ENCODE measurements at places on chromosomes 12 and 14.

DNA sequence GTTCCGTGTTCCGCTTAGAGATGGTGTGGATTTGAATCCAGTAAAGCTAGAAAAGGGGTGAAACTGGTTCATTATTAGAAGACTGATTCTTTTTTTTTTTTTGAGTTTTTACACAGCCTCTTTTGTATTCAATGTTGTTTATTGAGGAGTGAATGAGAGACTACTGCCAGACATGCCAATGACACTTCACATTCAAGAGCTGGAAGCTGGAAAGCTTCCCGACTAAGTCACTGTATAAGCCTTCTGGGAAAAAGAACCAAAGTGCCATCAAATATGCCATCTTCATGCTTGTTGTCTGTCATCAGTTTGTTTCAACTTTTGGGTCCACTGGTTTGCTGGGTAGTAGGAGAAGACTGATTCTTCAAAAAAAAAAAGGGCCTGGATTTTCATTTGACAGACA, 164.8 kb downstream of the ATP23 start:
- DNase-seq: no peak

- no peak for DNase-seq
Measured at GRCh38 chr14:50037240-50037639, 79.1 kb downstream of the VCPKMT start.

DNA sequence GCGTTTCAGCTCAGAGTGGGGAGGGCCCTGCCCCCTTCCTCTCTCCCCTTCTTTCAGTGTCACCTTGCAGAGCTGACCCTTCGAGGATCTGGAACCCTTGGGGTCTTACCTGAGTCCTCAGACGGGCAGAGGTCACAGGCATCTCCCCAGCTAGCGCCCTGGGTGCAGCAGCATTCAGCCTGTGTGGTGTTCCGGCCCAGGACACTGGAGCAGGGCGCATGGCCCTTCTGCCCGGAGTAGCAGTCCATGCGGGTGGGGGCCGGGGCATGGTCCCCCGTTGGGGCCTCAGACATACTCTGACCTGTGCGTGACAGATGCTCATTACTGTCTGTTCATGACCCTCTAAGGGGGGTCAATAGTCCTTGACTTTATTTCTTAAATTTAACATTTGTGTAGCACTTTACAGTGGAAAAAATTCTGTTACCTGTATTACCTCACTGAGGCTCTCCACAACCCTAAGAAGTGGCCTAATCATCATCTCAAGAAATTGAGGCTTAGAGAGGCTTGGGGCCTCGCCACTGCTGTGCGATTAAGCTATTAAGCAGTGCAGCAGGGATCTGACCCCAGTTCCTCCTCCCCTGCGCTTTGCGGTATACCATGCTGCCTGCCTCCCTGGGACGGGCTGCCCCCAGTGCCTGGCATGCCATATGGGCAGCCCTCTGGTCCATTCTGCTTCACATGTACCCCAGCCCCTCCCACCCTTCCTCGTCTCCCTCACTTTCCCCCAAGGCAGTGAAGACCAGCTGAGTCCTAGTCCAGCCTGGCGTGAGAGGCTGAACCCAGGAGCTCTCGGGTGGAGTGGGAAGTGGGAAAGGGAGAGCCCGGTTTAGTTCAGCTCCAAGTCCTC, 11.5 kb downstream of the ISCA2 start:
- DNase-seq: no peak

DNA sequence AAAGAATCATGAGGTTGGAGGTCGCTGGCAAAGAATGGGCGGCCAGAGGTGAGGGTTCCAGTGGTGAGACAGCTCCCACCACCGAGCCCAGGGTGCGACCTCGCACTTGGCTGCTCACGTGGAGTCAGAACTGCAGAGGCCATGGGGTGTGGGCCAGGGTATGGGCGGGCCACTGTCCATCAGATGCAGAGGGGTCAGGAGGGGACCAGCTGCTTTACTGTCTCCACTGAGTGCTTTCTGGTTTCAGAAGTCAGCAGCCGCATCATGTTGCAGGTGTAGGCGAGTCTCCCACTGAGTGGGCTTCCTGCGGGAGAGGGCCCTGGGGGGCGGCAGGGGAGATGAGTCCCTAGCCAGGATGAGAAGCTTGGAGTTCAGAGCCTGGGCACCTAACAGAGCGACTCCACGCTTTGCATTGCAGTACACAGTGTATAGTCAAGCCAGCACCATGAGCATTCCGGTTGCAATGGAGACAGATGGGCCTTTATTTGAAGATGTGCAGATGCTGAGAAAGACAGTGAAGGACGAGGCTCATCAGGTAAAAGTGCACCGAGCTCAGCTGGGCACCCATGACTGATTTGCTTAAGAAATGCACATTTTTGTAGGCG, 46.9 kb upstream of the DYNC1H1 start:
- DNase-seq: no peak

DNA sequence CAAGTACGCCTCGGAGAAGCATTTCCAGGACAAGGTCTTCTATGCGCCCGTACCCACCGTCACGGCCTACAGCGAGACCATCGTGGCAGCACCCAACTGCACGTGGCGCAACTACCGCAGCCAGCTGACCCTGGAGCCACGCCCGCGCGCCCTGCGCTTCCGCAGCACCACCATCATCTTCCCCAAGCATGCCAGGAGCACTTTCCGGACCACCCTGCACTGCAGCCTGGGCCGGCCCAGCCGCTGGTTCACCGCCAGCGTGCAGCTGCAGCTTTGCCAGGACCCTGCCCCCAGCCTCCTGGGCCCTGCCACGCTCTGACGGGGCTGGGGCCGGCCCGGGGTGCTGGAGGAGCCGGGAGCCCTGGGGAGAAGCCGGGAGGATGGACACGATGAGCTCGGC, 19.3 kb downstream of the RFLNA start:
- DNase-seq: no peak

DNA sequence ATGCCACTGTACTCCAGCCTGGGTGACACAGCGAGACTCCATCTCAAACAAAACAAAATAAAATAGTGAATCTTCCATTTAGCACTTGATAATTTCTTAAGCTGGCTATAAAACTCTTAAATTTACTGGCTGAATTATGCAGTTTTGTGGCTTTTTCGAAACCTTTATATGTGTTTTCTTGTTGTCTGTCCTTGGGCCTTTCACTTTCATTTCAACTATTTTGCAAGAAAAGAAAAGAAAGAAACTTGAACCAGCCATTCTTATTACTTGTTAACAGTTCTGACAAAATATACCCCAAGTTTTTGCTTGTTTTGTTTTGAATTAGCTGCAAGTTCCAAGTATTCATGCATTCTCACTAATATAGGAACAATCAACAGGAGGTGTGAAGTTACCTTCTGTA, 42.8 kb downstream of the PRICKLE1 start:
- no peak for DNase-seq

GRCh38 chr12:9961106-9961505, 10.1 kb upstream of the CLEC12A start:
- DNase-seq: no peak

DNA sequence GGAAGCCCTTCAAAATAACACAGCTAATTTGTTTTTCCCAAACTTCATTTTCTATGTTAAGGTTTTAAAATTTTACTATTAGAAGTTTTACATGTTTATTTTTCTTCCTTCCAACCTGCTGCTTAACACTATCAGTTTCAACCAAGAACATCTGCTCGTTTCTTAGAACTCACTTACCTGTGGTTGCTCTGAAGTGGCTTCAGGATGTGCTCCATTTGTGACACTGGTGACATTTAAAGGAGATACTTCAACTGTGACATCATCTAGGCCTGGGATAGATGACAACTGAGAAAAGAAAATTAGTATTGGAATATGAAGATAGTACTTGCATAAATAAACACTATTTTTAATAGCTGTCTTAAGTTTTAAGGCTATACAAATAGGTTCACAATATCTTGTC, 17.9 kb downstream of the WASHC3 start:
- DNase-seq: no peak

GRCh38 chr12:124098887-124099286, 125.9 kb downstream of the ZNF664 start:
- no peak for DNase-seq

GRCh38 chr12:43362910-43363694, 188.9 kb downstream of the ADAMTS20 start:
- no peak for DNase-seq

DNA sequence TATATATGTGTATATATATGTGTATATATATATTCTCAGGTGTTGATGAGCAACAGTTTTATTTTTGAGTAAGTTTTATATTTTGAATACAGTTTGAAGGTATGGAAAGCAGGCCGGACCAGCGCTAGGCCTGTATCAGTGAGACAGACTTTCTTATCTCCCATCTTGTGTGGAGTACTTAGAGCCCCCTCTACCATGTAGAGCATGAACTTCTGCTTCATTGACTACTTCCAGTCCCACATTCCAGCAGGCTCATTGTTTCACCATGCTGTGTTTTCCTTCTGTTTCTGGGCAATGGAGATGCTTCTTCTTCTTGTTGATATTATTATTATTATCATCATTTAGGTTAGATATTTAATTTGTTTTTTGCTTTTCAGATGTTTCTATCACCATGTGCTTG, 76.4 kb downstream of the SLC16A7 start:
- no peak for DNase-seq

- DNase-seq: peak; percentile 21
Measured at GRCh38 chr12:1929985-1930802, 11.7 kb upstream of the CACNA2D4 start.

DNA sequence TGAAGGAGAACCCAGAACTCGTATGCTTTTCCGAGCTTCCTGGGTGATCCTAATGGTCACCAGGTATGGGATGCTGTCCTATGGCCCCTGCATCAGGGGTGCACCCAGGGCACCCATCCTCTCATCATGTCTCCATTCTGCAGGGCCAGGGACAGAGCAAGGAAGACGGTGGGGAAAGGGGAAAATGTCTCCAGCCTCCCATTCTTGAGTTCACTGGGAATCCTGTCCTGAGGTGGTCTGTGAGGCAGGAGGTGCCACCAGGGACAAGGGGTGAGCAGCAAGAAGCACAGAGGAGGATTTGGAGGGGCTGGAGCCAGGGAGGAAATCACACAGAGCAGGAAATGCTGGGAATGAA, 14.9 kb upstream of the SLC6A12 start:
- DNase-seq: peak; percentile 22

DNA sequence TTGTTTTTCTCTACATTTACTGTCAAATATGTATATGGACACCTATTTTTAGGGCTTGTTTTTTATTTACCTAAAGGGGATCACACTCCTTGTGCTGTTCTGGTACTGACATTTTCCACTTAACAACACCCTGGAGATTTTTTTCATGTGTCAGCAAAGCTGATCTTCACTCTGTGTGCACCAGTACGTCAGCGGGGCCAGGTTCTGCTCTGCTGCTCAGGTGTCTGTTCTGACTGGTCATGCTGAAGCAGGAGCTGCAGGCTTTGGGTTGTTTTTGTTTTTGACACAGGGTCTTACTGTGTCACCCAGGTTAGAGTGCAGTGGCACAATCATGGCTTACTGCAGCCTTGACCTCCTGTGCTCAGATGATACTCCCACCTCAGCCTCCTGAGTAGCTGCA, 81.9 kb upstream of the CCND2 start:
- DNase-seq: no peak

DNA sequence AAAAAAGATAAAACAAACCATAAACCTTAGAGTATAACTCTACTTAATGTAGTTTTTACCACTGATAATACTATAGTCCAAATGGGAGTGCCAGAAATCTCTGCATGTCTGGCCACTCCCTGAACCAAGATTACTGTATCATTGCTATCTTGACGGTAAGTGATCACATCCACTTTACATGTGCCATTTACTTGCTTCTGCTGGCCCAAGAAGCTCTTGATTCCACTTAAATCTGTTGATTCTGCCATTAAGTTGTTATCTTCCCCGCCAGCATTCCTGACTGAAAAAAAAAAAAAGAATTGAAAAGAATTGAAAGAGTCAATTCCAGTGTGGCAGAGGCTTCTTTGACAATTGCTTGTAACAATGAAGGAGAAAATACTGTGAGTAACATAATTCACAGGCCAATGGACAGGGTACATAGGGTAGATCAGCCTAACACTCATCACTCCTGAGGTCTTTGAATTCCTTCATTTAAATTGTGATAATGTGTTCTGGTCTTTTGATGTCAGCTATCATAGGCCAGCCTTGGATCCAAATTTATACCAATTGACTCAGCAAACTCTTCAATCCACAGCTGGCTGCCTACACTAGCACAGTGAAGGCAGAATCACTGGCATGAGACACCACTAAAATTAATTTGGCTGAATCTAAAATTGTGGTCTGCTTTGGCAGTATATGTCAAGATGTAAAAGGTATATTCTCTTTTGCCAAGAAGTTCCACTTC, 665.2 kb upstream of the FLRT2 start:
- DNase-seq: no peak

DNA sequence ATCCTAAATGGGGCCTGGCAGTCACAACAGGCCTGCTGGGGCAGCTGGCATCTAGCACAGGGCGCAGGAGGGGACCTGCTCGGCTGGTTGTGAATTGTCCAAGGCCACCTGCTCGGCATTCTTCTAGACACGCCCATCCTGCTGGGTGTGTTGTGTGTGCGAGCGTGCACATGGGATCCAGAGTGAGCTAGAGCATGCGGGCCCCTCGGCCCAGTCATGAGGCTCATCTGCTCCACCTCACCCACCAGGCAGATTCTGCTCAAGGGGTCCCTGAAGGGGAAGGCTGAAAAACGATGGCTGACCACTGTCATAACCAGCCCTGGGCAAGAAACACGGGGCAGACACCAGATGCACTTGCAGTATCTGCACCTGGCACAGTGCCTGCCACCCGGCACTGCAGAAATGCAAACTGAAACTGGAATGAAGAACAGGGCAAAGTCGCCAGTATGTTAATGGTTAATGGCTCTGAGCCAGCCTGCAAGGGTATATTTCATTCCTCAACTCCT, 31.8 kb downstream of the MAX start:
- DNase-seq: no peak

GRCh38 chr14:68569970-68570409, 222.9 kb downstream of the ZFP36L1 start:
- no peak for DNase-seq

DNA sequence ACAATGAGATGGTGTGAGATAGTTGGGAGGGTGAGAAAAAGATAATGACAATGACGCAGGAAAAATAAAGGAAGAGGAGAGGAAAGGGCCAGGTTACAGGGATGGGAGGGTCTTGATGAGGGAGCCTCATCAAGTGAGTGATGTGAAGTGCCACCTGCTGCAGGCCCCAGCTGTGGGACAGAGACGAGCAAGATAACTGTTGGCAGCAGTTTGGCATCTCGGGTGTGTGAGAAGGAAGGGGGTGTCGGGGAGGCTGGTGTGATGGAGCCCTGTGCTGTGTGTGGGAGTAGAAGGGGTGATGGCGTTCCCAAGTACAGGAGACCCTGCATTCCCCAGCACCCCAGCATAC, 11.4 kb upstream of the TAC3 start:
- DNase-seq: no peak

DNA sequence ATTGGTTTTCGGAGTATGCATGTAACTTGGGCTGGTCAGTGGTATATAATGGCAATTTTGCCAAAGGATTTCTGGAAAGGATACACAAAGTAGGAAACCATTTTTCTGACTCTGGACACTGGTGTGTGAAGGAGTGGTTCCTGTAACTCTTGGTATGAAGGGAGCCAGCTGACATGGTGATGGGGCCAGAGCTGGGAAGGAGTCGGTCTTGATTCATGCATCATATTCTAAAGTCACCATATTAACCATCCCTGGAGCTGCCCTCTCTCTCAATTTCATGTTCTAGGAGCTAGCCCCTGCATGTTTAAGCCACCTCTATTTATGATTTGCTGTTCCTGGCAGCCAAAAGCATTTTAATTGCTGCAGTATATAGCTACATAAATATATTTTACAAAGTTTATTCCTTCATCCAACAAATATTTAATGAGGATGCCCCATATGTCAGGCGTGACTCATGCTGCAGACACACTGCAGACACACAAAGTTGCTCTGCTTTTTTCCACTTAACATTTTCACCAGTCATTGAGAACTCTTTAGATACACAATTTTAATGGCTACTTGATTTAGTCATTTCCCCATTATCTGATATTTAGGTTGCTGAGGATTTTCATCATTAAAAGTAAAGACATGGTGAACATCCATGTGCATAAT, 78.7 kb upstream of the PSMC1 start:
- no peak for DNase-seq
